ENCODE measurements at places on chromosomes 2 and 18. TPM values are rescaled to one million over a fixed set of nuclear protein-coding genes. Genes with fewer than 3 reads are reported as not detected.

Gene ALPP
- total RNA-seq: not detected

Gene WDFY1
- total RNA-seq: 93.6 TPM

Gene SPP2
- total RNA-seq: not detected

GRCh38 chr2:33706410-33706809, 107.3 kb upstream of the FAM98A start:
- no peak for DNase-seq

- DNase-seq: peak; percentile 15
These were observed 180.8 kb upstream of the MMADHC start for GRCh38 chr2:149768320-149768799.

GRCh38 chr18:28149810-28150420, 27.0 kb downstream of the CDH2 start:
- DNase-seq: no peak

DNA sequence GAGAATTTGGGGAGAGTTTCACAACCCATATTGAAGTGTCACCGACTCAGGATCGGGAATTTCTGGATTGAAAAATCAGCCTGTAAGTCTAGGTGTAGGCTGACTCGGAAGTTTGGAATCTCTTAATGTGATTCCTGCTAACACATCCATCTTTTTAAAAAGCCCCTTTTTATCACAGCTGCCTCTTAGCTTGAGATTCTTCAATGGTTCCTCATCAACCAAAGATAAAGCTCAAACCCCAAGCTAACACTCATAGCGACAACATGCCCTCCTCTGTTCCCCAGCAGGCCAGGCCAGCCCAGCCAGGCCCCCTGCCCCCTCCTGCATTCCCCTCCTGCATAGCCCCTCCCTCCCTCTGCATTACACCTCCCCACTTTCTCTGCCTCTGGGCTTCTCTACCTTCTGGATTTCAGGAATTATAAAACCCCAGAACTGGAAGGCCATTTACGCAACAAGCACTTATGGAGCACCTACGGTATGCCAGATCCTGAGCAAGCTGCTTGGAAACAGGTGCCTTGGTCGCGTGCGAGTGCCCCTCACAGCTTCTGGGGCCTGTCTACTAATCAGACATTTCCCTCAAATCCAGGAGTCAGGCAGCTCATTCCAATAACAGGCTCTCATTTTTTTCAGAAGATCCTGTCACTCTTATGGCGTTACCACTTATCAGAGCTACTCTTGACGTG, 63.4 kb downstream of the EMX1 start:
- peak; percentile 58 for DNase-seq

GRCh38 chr2:238703436-238703835, 144.4 kb upstream of the TWIST2 start:
- DNase-seq: no peak

GRCh38 chr2:236823041-236823629, 253.5 kb downstream of the ACKR3 start:
- DNase-seq: no peak

All from IMR-90 (cell line).